ENCODE measurements at places on chromosomes 2 and 18. TPM values are rescaled to one million over a fixed set of nuclear protein-coding genes. Genes with fewer than 3 reads are reported as not detected.

GRCh38 chr2:101949304-101949703 is 42.5 kb upstream of the IL1R2 start:
- no peak for DNase-seq

GRCh38 chr2:237892478-237892877 is 33.1 kb downstream of the RAMP1 start:
- peak; percentile 19 for DNase-seq

GRCh38 chr2:238154570-238154969 is 4.2 kb upstream of the ERFE start:
- DNase-seq = no peak

DNA sequence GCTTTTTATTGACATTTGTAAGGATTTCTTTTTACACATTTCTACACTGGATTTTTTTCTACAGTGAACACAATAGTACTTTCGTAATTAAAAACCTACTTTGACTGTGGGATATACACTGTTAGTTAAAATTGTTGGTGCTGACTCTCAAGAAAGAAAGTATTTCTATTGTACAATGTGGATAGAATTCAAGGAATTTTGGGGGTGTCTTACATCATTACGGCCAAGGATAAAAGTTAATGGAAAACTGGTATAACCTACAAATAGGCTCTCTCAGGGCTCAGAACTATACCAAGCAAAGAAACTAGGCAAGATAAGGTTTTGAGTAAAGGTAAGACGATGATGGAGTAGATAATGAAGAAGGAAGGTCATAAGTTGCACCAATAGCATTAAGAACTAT is 198.4 kb upstream of the PARD3B start:
- DNase-seq = no peak

DNA sequence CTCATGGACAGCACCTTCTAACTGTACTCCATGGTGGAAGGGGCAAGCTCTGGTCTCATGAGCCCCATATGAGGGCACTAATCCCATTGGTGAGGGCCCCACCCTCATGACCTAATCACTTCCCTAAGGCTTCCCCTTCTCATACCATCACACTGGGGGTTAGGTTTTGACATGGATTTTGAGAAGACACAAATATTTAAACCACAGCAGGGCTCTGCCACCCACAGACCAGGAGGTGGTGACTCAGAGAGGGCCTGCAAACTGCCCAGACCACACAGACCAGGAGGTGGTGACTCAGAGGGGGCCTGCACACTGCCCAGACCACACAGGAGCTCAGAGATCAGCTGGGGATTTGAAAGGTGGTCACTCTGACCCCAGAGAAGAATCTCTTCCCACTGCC is 222.0 kb downstream of the KLHL29 start:
- DNase-seq = no peak

DNA sequence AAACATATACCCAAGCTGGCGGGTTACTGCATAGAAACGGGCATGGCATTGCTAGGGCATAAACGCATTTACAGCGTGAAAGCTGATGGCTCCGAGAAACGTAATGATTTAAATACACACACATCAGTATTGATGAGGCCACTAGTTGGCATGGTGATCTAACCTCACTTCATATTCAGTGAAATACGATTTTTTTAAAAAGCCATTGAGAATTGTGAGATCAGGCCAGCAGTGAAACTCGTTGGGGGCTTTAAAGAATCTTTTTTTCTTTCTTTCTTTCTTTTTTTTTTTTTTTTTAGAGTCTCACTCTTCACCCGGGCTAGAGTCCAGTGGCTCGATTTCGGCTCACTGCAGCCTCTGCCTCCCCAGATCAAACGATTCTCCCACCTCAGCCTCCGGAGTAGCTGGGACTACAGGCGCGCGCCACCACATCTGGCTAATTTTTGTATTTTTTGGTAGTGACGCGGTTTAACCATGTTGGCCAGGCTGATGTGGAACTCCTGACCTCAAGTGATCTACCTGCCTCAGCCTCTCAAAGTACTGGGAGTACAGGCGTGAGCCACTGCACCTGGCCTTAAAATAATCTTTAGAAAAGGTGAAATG is 2.4 kb upstream of the SMAD7 start:
- DNase-seq = no peak

DNA sequence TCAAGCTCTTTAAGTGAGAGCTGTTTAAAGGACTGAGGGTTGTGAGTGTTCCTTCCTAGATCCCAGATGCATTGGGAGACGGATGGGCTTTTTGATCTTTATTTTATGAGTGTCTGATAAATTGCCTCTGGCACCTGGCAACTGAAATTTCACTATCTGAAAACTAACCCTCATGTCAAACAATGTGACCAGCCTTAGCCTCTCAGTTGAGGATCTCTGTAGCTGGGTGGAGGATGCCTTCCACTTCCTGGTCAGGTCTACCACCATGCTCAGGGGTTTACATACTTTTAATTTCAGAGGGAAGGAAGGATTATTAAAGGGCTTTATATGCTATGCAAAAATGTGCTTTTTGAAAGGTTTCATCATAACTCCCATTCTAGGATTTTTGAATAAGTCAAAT is 70.5 kb upstream of the NT5C1B start:
- no peak for DNase-seq

- DNase-seq = no peak
These were observed 18.8 kb downstream of the NCOA1 start for GRCh38 chr2:24509840-24510239.

DNA sequence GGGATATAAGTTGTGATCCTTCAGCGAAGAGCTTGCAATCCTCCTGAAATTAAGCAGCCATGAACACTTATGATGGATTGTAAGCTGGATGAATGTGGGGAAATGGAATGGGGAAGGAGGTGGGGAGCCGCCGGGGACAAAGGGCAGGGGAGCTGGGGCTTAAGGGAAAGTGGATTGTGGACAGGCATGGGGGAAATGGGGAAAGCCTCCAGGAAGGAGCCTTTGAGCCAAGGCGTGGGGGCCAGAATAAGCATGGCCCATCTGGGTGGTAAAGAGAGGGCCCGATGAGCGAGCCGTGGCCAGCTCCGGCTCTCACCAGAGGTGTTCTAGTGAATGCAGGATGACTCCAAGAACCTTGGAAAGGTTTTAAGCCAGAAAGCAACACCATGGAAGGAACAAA is 124.0 kb downstream of the SMAD7 start:
- no peak for DNase-seq

DNA sequence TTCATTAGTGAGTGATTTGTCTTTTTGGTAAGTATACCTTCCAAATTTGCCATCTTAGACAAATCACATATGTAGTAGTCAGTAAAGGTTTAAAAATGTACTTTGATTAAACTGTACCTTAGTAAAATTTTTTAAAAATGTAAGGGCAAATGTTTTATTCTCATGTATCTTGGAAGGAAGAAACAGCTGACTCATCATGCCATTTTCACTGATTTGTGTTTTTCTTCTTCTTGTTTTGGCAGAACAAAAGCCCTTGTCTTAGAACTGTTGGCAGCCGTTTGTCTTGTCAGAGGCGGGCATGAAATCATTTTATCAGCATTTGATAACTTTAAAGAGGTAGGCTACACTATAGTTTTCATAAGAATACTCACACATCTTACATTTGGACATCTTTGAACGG is 136.5 kb downstream of the PRPF40A start:
- no peak for DNase-seq

DNA sequence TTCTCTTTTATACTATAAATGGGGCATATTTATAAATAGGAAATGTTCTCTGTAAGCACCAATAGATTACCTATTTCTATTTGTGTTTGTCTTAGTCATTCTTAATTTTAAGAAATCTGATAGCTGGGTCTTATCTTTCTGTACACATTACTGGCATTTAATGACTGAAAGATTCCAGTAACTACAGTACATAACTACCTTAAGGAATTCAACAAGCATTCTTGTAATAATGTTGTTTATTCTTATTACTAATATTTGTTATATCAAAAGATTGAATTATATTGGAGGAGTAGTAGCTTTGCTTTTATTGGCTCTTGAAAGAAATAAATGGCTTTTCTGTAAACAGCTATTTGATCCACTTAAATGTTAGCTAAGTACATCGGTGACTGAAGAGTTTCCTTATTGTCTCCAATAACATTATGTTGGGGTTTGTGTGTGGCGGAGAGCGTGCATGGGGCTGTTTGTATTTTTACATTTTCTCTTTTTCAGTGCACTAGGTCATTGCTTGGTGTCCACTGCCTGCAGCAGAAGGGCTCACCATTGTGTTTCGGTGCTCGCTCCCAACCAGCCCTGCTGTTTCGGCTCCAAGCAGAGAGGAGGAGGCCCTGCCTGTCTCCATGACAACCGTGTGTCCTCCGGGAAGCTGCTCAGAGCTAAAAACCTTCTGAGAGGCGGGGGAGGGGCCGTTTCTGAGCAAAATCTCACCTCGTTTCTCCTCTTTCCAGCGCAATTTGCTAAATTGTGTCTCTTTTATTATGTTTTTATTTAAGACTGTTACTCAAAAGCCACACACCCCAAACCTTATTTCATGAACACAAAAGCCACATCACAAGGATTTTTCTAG is 112.5 kb upstream of the SLC38A11 start:
- DNase-seq = no peak

GRCh38 chr18:49547701-49548100 is 14.2 kb upstream of the LIPG start:
- DNase-seq = no peak

DNA sequence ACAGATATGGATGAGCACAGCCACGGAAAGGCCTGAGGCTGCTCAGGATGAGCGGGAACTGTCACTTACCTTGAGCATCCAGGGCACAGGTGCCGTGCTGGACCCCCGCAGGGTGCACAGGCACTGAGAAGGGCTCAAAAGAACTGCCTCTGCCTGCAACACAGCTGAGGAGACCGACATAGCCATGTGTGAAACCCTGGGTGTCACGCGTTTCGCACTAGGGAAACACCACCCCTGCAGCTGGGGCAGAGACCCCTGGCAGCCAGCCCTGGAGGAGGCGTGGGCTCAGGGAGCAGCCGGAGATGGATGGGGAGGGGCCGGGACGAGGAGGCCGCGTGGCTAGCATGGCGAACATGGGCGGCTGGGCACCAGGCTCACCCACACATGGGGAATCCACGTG is 228.9 kb downstream of the EIPR1 start:
- no peak for DNase-seq

GRCh38 chr2:42071791-42072190 is 24.0 kb downstream of the PKDCC start:
- DNase-seq = no peak

DNA sequence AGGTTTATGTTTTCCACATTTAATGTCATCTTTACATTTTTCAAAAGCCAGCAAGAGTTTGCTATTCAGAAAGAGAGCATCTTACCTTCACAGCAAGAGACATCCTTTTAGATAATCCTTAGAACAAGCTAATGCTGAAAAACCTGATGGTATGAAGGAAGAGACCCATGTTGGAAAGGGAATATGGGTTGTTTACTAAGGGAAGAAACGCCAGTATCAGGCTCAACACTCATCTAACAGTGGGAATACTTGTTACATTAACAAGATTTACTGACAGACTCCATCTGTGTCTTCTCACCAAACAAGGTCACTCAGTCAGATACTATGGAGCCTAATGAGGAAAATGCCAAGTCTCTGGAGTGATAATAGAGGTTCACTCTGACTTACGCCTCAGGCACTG is 1474.1 kb upstream of the SLC39A10 start:
- no peak for DNase-seq

- peak; percentile 12 for DNase-seq
These were observed 314.8 kb downstream of the MBD2 start for GRCh38 chr18:53909668-53910067.

GRCh38 chr2:109736177-109736827 is 57.8 kb upstream of the RGPD5 start:
- DNase-seq = no peak

GRCh38 chr18:31610286-31611205 is 18.9 kb downstream of the TTR start:
- no peak for DNase-seq

DNA sequence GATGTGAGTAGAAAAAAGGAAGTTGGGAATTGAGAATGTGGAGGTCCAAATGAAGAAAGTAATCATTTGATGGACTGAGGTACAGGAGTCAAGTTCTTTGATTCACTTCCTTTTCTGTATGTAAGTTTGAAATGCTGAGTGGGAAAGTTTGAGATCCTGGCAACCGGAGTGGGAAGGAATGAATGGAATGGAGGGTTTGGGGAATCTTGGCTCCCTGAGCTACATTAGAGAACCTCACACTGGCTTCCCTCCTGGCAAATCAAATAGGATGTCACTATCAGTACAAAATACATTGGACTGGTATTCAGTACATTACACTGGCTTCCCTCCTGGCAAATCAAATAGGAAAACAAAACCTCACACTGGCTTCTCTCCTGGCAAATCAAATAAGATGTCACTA is 9.8 kb upstream of the RNF138 start:
- DNase-seq = no peak

- DNase-seq = no peak
These were observed 44.2 kb upstream of the MFF start for GRCh38 chr2:227280895-227281294.

GRCh38 chr2:97911206-97911921 is 84.4 kb downstream of the TMEM131 start:
- no peak for DNase-seq

The KANSL3 gene
- total RNA-seq = 55.6 TPM

The NOP58 gene
- 312 TPM for total RNA-seq

The PDCD1 gene
- 12.3 TPM for total RNA-seq

The SERPINB10 gene
- not detected for total RNA-seq

The ALPG gene
- not detected for total RNA-seq

The CLK1 gene
- 1,274 TPM for total RNA-seq

The SCN7A gene
- total RNA-seq = not detected
